Activated naive CD4-positive, alpha-beta T cell treated with anti-CD3 and anti-CD28 coated beads, Interleukin-2, amount 50 U/mL, for 72 hours (primary cell): ENCODE measurements at places on chromosomes 5 and 9.

GRCh38 chr9:73531658-73532057, 380.0 kb downstream of the ANXA1 start:
- DNase-seq: no peak

DNA sequence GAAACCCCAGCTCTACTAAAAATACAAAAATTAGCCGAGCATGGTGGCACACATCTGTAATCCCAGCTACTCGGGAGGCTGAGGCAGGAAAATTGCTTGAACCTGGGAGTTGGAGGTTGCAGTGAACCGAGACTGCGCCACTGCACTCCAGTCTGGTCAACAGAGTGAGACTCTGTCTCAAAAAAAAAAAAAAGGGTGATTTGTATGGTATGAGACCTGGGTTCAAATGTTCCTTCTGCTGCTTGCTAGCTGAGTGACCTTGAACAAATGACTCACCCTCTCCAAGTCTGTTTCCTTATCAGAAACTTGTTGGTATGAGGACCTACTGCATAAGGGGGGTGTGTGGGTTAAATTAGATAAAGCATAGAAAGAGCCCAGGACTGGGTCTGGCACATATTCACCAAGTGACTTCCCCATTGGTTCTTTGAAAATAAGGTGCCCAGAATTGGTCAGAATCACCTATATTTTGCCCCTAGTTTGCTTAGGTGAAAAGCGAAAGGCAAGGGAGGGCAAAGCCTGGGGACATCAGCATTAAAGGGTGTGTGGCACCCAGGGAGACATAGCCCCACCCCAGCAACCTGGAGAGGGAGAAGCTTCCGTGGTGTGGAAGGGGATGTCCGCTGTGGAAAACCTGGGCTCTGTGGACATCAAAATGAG, 9.9 kb downstream of the SLC25A25 start:
- DNase-seq: no peak

DNA sequence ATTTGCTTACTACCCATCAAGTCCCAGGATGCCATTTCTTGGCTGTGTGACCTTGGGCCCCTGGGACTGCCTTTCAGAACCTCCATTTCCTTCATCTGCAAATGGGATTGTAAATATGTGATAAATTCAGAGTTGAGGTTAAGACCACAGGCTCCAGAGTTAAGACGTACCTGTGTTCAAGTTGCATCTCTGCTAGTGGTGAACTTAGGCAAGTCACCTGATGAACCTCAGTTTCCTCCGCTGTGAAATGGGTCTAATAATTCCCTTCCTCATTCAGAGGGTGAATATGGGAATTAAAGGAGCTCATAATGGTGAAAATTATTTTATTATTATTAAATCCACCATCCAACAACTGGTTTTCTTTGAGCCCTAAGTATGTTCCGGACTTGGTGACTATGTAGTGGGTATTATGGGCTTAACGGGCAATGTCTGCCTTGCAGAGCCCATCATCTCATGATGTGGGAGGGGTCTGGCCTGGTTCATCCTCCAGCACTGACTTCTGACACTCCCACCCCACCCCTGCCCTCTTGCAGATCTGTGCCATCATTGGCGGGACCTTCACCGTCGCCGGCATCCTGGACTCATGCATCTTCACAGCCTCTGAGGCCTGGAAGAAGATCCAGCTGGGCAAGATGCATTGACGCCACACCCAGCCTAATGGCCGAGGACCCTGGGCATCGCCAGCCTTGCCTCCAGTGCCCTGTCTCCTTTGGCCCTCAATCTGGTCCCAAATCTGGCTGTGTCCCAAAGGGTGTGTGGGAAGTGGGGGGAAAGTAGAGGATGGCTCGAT, 8.9 kb upstream of the RPL26L1 start:
- no peak for DNase-seq

DNA sequence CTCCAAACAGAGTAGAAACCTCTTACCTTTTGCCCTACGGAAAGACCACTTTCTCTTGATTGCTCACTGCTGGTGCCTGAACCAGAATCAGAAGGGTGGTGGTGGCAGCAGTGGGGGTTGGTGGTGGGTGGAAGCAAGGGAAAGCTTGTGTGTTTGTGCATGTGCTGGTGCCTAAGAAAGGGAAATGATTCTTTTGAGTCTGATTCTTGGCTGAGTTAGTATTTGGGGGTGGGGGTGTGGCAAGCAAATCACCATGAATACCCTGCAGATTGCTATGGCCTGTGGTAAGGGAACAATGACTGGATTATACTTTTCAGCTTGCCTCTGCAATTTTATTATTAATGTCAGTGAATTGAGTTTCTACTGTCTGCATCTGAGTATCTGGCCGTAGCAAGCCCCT, 106.6 kb downstream of the ARHGAP26 start:
- no peak for DNase-seq

GRCh38 chr5:78666041-78666444, 17.5 kb upstream of the LHFPL2 start:
- DNase-seq: no peak
